ENCODE measurements at places on chromosomes 16 and 17.

- no peak for DNase-seq
Measured at GRCh38 chr17:57755480-57756070, 10.5 kb upstream of the CCDC182 start.

- no peak for DNase-seq
Measured at GRCh38 chr17:58060596-58061191, 22.5 kb upstream of the DYNLL2 start.

- DNase-seq, result no peak
Measured at GRCh38 chr16:65538976-65539375, 417.1 kb upstream of the CDH11 start.

GRCh38 chr17:57294629-57295501 is 38.5 kb downstream of the MSI2 start:
- DNase-seq, result no peak

GRCh38 chr17:76562734-76563148 is 22.9 kb downstream of the PRCD start:
- no peak for DNase-seq
